Stimulated activated CD4-positive, alpha-beta T cell treated with anti-CD3 and anti-CD28 coated beads, Interleukin-1b, Interleukin-23, amount 100 ng/mL, for 1 hour (primary cell): ENCODE measurements at places on chromosomes 1 and 21.

DNA sequence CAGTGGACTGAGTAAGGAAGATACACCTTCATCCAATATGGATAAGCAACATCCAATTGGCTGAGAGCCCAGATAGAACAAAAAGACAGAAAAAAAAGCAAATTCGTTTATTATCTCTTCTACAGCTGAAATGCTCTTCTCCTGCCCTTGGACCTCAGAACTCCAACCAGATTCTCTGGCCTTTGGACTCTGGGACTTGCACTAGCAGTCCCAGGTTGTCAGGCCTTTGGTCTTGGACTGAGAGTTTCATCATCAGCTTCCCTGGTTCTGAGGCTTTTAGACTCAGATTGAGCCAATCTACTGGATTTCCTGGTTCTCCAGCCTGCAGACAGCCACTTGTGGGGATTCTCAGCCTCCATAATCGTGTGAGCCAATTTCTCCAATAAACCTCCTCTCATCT lies 926.8 kb downstream of the PLA2G4A start:
- no peak for DNase-seq

DNA sequence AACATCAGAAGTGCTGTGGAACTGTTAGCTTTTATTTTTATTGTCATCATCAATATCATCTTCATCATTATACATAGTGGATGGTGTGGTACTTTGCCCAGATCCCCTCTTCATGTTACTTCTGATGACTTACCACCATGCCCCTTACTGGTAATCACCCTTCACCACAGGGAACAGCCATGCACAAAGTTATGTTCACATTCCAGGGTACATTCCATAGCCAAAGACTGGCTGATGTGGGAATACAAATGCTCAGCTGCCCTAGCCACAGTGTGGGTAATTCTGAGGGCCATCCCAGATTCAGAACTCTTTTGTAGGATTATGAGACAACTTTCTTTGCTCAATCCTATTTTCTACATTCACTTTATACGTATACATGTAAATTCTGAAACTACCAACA lies 691.3 kb upstream of the CXADR start:
- DNase-seq = no peak

DNA sequence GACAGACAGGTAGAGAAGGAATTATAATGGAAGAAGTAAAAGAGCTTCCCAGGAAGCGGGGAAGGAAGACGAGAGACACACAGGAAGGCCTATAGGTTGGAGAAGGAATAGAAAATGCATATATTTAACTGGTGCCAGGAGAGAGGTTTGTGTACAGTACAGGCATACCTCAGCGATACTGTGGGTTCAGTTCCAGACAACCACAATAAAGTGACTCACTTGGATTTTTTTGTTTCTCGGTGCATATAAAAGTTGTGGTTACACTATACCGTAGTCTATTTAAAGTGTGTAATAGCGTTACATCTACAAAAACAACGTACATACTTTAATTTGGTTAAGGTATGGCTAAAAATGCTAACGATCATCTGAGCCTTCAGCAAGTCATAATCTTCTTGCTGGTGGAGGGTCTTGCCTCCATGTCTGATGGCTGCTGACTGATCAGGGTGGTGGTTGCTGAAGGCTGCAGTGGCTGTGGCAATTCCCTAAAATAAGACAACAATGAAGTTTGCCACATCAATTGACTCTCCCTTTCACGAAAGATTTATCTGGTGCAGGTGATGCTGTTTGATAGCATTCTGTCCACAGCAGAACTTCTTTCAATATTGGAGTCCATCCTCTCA lies 16.0 kb downstream of the YARS1 start:
- DNase-seq = no peak

GRCh38 chr1:109228167-109228566 lies 14.4 kb downstream of the SARS1 start:
- DNase-seq = no peak

GRCh38 chr1:244067893-244068292 lies 16.8 kb downstream of the ZBTB18 start:
- DNase-seq = no peak

- DNase-seq = no peak
Observed at GRCh38 chr1:9910076-9910422, at the start of gene CTNNBIP1. CTNNBIP1 (minus strand) TSS chr1:9910269; CDS start chr1:9872064, 38,205 bp downstream.

- DNase-seq = no peak
Observed at GRCh38 chr1:230851291-230851691, 17.0 kb downstream of the C1orf198 start.

DNA sequence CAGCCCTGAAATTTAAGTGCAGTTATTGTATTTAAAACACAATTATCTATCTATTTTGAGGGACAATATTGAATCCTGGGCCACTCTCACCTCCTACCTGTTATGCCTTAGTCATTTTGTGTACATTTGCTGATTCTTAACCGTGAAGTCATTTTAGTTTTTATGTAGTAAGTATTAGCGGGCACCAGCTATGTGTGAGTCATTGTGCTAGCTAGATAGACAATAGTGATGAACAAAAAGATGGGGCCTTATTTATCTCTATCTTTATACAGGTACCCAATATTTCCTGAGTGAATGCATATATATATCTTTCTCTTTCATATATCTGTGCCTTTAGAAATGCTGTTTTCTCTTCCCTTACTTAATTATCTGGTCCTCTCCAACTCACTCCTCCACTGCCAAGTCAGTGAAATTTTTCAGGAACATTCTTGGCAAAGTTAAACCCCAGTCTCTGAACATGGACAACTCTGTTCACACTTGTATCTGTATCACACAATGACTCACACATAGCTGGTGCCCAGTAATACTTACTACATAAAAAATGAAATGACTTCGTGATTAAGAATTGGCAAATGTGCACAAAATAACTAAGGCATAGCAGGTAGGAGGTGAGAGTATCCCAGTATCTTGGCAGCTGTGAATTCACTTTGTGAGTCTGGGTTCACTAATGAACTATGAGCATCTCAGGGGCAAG lies 166.0 kb upstream of the C8B start:
- no peak for DNase-seq

DNA sequence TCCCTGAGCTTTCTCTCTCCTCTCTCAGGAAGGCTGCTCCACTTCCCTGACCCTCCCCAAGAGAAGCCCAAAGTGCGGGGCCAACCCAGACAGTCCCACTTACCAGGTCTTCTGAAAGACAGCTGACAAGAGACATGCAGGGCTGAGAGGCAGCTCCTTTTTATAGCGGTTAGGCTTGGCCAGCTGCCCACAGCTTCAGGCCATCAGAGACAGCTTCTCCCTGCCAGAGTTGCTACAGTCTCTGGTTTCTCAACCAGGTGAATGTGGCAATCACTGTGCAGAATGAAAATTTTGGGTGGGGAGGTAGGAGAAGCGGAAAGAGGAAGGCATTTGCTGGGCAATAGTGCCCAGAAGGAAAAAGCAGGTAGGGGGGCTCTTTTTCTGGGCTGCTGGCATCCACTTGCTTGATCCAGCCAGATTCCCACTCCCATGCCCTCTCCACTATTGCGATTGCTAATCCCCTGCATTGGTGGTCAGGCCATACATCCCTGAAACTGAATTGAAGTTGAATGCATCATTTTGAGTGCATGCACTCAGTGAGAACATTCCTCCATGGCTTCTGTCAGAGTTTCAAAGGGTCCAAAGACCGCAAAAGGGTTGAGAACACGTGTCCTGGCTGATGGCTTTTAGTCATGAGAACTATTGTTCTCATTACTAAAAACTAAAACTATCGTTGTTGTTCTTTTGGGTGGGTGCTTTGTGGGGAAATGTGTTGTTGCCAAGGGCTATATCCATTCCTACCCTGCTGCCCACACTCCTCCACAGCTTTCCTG lies at the start of gene S100A8:
Gene S100A8 (minus strand): TSS at position 136 of the 773 bp plus-strand sequence. CDS start 538 bp downstream, outside the sequence.
- no peak for DNase-seq

DNA sequence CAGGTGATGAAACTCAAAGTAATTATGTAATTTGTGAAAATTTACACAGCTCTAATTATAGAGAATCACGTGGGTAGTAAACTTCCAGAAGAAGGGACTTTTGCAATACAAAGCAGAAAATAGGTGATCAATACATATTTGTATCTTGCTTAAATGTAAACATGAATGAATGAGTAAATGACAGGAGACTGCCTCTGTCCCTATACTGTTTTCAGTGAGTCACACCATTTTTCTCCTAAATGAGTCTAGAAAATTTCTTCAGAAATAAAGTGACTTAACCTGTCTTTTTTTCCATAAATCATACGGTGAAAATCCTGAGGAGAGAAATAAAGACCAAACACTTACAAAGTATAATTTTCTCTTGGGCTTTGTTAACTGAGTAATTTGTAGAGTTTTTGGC lies 11.9 kb downstream of the RAP1A start:
- DNase-seq = no peak

DNA sequence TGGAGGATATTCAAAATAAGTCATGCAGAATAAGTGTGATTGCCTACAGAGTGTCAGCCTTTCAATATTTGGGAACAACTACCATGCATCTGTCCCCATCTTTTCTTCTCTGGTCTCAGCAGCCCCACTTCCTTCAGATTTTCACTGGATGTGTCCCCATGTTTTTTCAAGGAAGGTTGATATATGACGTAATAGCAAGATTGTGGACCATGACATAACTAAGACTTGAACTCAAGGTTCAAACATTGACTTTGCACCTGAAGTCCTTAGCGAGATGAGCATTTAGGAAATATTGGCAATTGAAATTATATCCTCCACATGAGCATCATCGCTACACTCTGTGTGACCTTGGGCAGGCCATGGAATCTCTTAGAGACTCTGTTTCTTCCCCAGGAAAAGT lies 5.8 kb downstream of the NAV1 start:
- no peak for DNase-seq

- DNase-seq = no peak
Observed at GRCh38 chr1:99644279-99645004, 1.5 kb upstream of the PALMD start.

- DNase-seq = no peak
Observed at GRCh38 chr1:25543425-25544242, at the start of gene LDLRAP1. LDLRAP1 (plus strand) TSS chr1:25543606; CDS start chr1:25543699, 93 bp downstream.

GRCh38 chr1:101742509-101742908 lies 254.2 kb downstream of the OLFM3 start:
- no peak for DNase-seq

DNA sequence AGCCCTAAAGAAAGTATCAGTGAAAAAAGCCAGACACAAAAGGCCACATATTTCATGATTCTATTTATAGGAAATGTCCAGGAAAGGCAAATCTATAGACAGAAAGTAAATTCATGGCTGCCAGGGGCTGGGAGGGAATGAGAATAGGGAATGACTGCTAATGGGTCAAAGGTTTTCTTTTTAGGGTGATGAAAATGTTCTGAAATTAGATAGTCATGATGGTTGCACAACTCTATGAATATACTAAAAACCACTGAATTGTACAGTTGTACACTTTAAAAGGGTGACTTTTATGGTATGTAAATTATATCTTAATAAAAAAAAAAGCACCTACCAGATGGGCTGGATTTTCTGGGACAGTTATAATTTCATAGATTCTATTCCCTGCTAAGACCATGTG lies 114.8 kb downstream of the CNIH3 start:
- no peak for DNase-seq

DNA sequence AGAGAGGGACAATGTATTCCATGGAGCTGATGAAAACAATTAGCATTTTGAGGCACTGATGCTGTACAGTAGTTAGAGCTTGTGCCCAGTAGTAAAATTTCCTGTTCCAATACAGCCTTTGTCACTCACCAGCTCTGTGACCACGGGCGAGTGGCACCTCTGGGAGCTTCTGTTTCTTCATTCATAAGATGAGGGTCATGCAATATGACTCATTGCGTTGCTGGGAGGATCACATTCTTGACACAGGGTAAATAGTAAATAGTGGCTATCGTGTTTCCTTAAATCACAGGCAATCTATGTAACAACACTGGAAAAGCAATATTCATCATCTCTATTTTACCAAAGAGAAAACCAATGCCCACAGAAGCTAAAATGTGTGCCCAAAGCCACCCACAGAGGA lies 4.5 kb upstream of the LRRC52 start:
- DNase-seq = no peak

DNA sequence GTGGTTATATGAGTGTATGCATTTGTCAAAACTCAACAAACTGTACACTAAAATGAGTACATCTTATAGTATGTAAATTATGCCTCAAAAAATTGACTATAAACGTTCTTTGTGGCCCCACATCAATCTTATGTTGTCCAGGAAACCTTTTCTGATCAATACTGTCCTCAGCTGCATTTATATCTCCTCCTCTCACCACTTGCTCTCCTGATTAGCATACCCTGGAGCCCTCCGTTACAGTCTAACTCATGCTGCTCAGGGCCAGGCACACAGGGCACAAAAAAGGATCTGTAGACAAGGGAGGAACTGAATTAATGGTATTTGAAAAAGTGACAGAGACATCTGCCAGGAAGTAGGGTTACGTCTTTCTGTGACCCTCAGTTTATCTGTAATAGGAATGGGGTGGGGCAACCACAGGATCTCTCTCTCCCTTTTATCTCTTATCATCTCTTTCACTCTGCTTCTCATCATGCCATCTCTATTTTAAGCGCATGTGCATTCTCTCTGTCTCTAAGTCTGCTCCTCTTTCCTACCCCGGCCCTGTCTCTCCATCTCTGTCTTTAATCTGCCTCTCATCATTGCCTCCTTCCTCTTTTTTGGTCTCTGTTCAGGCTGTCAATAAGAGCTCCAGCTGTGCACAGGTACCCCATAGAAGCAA lies 7.0 kb upstream of the TAL1 start:
- DNase-seq = no peak

GRCh38 chr1:20380616-20381035 lies 90.0 kb downstream of the VWA5B1 start:
- DNase-seq = no peak

- no peak for DNase-seq
Observed at GRCh38 chr1:22208973-22209378, 66.1 kb upstream of the WNT4 start.

GRCh38 chr1:115404911-115405310 lies 66.9 kb upstream of the NGF start:
- no peak for DNase-seq

GRCh38 chr21:25024639-25025038 lies 582.6 kb downstream of the MRPL39 start:
- DNase-seq = no peak

DNA sequence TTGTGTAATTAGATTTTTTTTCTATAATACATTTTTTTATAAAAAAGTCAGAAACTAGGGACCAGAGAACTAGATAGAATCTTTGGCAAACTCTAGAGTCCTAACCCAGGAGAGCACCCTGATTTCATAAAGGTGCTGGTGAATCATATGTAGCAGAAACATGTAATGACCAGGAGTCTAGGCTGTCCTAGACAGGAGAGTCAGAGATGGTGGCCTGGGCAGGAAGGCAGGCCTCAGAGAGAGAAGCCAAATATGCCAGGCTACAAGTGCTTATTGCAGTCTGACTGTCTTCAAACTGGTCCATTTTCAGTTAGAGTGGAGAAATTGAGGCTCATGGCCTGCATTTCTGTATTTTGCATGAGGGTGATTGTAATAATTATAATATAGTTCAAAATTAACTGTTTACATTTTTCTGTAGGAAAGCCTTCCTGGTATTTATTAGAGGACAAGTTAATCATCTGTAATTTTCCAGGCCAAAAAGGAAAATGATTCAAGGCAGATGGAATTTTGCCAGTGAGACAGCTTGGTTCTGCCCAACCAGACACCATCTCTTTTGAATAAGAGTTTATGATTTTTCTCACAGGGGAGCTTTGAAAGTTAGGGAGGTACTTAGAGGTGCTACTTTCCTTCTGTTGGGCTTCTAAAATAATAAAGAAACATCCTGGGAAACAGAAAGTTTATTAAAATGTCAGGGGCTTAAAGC lies 129.8 kb downstream of the S1PR1 start:
- no peak for DNase-seq
